ENCODE measurements at places on chromosomes 16 and 17.

DNA sequence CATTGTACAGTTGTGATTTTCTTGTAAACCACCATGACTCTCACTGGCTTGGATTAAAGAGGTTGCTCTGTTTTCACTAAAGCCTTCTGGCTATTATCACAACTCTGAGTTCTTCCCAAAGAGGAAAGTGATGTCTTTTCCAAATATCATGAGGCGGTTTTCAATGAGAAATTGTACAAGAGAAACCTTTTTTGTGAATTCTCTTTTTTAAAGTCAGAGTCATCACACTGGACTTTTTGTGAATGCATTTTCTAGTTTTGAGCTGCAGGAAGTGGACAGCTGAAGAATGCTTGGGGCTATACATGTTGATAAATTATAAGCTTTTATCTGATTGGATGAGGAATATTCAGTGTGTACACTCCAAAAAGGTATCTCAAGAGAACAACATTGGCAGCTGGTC, 100.2 kb downstream of the PHKB start:
- DNase-seq: no peak

DNA sequence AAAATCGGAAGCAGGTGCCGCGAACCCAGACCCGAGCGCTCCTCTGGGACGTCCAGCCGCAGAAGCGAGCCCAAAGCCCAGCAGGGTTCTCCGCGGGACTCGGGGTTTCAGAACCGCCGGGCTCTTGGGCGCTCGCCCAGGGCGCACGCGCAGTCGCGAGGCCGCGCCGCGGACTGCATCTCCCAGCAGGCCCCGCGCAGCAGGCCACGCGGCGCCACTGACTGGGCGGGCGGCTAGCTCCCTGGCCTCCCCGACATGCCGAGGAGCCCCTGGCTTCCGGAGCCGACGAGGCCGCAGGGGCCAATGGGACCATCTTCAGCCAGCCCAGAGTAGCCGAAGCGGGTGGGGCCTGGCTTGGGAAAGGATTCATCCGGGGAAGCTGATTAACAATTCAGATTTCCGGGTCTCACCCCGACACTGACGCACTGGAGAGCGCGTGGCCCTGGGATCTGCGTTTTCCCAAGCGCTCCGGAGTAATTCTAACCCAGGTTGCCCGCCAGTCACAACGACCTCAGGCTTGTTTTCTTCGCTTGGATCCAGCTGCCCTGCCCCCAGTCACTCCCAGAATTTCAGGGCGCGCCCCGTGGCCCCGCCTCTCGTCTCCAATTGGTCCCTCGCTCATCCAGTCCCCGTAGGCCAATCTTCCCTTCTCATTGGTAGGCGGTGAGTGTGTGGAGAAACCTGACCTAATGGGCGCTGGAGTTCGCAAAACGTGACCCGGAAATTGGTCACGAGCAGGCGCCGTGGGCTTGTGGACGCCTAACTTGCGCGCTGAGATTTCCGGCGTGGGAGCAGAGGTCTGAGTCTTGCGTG, at the start of gene ZNF263:
ZNF263 (plus strand) TSS at position 762 of the 813 bp plus-strand sequence. CDS start 328 bp downstream, outside the sequence.
- DNase-seq: peak; percentile 98

GRCh38 chr17:16304830-16305229, 48.4 kb downstream of the CENPV start:
- peak; percentile 25 for DNase-seq

DNA sequence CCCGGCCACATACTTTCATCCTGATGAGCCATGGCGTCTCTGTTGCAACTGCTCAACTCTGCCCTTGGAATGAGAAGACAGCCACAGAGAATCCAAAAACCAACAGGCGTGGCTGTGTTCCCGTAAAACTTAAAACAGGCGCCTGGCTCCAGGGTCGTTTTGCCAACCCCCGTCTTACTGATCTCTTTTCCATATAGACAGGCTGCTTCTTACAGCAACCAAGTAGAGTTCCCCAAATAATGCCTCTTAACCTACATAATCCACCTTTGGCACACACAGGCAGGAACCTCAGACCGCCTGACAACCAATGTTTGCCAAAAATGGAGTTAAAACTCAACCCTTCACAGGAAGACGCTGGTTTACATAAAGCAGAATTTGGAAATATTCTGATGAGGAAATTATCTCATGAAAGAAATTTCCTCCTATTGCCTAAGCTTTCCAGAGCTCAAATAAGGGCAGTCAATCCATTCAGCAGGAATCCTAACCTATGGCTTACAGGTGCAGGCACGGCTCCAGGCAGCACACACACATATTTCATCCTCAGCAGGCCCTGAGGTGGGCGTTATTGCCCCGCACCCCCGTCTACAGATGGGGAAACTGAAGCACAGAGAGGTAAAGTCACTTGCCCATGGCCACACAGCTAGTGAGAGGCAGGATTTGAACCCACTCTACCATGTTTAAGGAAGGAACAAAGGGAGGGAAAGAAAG, 35.8 kb downstream of the LITAF start:
- no peak for DNase-seq

DNA sequence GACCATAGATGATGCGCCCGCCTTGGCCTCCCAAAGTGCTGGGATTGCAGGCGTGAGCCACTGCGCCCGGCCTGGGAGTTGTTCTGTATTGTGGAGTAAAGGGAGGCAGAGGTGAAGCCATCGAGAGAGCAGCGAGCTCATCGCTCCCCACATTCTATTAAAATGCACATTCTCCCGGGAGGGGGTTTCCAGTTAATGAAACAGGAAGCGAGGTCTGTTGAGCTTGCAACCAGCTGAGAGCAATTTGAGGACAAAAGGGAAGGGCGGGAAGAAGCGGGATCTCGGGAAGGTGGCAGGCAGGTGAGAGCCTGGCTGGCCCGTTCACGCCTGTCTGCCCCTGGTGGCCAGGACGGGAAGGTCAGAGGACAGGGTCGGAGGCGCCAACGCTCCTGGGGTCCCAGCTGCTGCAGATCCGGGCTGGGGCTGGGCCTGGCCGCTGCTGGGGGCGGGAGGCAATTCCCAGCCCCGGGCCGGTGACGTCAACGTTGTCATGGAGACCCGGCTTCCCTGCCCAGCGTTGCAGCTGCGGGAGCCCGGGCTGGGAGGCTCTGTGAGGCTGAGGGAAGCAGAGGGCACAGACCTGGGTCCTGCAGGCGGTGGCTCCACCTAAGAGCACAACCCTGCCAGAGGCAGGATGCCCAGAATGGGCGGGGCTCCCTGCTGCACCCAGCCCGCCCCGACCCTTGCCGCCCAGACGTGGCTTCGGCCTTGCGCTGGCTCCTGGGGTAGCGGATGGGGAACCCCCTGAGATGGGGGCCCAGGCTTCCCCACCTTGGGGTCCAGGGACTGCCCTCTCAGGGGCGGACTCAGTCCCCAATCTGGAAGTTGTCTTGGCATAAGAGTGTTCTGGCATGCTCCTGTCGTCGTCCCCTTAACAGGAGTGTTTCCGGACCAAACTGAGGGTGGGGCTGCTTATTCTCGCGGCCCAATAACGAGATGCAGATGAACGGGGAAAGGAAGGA, 48.7 kb upstream of the PLCG2 start:
- peak; percentile 83 for DNase-seq

DNA sequence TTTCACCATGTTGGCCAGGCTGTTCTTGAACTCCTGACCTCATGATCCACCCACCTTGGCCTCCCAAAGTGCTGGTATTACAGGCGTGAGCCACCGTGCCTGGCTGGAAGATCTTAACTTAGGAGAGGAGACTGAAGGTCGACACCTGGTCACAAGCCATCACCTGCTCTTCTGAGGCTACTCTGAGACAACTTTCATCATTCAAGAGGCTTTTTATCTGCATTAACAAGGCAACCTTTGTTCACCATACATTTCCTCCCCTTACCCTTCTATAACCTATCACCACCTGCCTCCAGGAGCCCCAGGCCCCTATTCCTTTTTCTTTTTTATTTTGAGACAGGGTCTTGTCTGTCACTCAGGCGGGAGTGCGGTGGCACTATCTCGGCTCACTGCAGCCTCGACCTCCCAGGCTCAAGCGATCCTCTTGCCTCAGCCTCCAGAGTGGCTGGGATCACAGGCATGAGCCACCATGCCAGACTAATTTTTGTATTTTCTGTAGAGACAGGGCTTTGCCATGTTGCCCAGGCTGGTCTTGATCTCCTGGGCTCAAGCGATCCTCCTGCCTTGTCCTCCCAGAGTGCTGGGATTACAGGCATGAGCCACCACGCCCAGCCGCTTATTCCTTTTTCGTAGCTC, 6.2 kb downstream of the LITAF start:
- DNase-seq: no peak

GRCh38 chr16:66159987-66160386, 206.5 kb upstream of the CDH5 start:
- peak; percentile 39 for DNase-seq

- DNase-seq: no peak
Measured at GRCh38 chr17:59298521-59298920, 32.9 kb upstream of the YPEL2 start.

DNA sequence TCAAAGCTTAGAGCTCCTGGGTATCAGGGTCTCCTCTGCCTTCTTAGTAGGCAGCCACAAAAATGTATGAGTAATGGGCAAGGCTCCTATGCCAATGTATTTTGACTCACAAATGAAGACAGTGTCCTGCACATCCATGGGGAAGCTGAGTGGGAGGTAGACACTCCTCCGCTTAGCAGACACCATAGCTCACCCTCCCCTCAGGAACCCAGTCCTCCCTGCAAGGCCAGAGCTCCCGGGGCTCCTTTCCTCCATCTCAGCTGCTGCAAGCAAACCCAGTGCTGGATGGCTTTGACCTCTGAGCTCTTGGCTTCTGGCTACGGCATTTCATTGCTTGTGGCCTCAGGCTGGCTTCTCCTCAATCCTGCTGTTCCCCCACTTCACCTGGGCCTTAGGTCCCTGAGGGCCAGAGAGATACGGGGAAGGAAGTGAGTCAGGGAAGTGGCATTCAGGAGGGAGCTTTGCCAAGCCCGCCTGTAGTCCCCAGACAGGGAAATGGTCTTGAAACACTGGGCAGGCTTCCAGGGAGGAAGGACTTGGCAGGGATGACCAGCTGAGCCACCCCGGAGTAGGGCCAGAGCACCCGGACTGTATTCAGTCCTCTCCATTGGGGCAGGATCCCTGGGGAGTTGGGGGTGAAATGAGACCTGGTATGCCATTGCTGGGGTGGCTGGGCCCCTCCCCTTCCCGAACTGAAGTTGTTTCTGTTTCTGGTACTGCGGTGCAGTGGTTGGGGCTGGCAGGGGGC, 4.5 kb downstream of the ABCC3 start:
- peak; percentile 100 for DNase-seq

GRCh38 chr16:31242206-31242605, 17.6 kb upstream of the ITGAM start:
- no peak for DNase-seq

- DNase-seq: no peak
Measured at GRCh38 chr17:31431098-31431851, 39.8 kb downstream of the RAB11FIP4 start.

DNA sequence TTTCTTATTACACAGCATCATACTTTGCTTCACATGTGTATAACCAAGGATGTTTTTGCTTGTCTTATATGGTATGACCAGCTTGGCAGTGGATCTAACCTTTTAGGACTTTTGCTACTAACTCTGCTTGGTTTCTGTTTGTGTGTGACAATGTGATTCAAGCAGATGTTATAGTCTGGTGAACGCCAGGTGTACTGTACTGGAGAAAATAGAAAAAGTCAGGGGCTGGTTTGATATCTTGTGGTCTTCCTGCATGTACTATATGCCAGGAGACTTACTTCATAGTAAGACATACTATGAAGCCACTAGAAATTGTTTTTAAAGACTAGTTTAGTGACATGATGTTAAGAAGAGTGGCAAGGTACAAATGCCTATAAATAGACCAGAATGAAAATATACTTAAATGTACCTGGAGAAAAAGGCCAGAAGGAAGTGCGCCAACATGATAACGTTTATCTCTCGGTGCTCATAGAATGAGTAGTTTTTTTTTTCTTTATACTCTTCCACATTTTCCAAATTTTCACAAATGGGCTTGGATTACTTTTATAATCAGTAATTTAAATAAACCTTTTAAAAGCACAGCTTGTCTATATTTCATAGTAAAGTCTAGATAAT, 112.3 kb downstream of the PRKCA start:
- no peak for DNase-seq

GRCh38 chr17:67855504-67856324, 30.4 kb downstream of the BPTF start:
- DNase-seq: no peak

GRCh38 chr16:11180489-11180888, 75.5 kb downstream of the SOCS1 start:
- no peak for DNase-seq

- peak; percentile 58 for DNase-seq
Measured at GRCh38 chr16:54424043-54424451, 137.5 kb upstream of the IRX3 start.

DNA sequence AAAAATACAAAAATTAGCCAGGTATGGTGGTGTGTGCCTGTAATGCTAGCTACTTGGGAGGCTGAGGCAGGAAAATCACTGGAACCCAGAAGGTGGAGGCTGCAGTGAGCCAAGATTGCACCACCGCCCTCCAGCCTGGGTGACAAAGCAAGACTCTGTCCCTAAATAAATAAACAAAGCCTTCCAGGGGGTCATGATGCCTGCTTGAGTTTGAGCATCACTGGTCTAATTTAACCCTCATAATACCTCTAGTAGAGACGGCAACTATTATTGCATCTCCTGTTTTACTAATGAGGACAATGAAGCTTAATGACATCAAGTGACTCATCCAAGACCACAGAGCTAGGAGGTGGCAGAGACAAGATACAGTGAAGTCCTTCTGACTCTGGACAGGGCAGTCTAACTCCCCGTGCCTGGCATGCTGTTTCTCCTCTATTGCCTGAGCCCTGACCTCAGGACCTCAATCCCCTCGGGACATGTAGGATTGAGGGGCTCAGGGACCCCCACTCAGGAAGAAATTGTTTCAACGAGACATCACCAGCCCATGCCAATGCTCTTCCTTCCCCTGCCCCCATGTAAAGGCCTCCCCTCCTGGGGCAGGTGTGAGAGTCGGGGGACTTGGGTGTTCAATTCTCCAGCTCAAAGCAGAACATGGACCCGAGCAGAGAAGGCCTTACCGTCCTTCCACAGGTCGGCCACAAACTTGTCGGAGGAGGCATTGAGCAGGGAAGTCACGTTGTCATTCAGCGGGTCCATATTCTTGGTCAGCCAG, 102.9 kb downstream of the NDE1 start:
- DNase-seq: no peak

DNA sequence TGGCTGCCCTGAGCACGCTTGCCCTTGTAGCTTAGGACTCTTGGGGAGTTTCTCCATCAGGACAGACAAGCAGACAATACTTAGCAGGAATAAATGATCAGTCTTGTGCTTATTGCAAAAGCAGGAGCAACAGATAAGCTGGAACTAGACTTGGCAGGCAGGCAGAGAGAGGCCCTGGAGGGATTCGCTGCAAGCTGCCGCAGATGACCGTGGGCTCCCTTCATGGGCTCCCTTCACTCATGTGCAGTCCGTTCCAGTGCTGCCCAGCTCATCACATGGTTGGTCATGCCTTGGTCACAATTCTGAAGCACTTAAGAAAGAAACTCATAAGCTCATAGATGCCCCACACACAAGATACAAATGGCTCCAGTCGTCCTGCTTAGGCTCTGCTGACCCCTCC, 2.4 kb upstream of the SLC5A10 start:
- no peak for DNase-seq

DNA sequence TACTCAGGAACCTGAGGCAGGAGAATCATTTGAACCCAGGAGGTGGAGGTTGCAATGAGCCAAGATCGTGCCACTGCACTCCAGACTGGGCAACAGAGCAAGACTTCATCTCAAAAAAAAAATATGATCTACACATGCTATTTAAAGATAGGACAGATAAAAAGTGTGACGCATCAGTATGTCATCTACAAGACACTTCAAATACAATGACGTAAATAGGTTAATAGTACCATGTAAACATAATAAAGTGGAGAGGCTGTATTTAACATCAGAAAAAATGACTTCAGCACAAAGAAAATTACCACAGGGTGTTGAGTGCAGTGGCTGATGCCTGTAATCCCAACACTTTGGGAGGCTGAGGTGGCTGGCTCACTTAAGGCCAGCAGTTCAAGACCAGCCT, 20.2 kb downstream of the ZNF778 start:
- no peak for DNase-seq

GRCh38 chr17:81160306-81160705, 5.0 kb upstream of the PVALEF start:
- no peak for DNase-seq
